ENCODE measurements at places on chromosomes 2 and 18. TPM values are rescaled to one million over a fixed set of nuclear protein-coding genes. Genes with fewer than 3 reads are reported as not detected.

The RNF149 gene
- 76.5 TPM for total RNA-seq

The MTA3 gene
- 34.3 TPM for total RNA-seq

The FER1L5 gene
- 0.10 TPM for total RNA-seq

The C1QL2 gene
- total RNA-seq = 0.10 TPM

The CFC1 gene
- not detected for total RNA-seq

The C2orf66 gene
- total RNA-seq = 0.69 TPM

The TMEM178A gene
- total RNA-seq = 3.2 TPM

The GDF7 gene
- total RNA-seq = 0.89 TPM

The ECEL1 gene
- total RNA-seq = 0.30 TPM

The SLC9A2 gene
- 6.8 TPM for total RNA-seq
